ENCODE measurements at places on chromosomes 1 and 21.

DNA sequence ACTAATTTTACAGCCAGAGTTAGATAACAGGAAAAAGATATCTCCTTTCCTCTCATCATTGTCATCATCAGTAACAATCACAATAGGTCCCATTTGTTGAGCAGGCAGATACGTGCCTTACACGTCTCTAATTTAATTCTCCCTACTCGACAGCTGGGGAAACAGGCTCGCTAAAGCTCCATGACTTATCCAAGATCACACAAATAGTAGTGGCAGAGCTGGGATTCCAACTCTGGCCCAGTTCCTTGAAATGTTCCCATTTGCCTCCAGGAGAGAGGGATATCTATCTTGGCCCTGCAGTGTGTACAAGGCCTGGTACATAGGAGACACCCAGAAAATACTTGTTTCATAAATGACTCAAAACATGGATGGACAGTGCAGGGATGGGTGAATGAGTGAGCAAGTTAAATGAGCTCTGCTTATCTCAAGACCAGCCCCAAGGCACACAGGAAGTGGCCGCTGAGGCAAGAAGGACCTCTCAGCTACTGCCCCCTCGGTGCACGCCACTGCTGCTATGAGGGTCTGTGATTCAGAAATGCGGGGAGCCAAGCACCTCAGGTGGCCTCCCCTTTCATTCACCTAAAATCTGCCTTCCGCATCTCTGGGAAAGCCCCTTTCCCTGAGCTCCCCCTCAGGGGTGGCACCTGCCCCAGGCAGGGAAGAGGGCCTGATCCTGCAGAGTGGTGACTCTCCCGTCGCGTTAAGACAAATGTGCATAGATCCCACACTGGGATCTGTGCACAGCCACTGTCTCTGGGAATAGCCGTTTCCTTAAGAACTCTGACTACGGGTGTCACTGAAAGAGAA, 3.6 kb downstream of the KCNN3 start:
- peak; percentile 72 for DNase-seq

DNA sequence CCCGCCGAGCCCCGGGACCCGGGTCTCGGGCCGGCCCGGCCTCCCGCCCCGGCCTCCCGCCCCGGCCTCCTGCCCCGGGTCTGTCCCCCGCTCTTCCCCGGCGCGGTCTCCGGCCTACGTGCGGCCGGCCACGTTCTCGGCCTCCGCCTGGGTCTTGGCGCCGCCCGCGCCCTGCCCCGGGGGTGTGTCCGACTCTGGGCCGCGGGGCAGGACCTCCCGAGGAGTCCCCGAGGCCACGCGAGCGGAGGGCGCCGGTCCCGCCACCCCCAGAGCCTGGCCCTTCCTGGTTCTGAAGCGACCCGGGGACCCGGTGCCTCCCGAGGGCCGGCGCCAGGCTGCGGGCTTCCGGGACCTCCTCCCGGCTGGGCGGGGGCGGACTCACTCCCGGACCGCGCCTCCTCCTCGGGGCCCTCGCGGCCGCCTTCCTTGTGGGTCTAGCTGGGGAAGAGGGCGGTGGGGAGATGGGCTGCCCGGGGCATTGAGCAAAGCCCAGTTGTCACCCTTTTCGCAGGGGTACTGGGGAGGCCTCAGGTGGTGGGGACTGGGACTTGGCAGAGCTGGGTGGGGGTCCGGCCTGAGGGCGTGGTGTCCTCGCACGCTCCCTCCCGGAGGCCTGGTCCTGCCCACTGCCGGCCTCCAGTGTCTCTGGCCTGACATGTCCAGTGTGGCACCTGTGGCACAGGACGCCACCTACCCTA, 558 bp downstream of the PFKL start:
- peak; percentile 43 for DNase-seq

DNA sequence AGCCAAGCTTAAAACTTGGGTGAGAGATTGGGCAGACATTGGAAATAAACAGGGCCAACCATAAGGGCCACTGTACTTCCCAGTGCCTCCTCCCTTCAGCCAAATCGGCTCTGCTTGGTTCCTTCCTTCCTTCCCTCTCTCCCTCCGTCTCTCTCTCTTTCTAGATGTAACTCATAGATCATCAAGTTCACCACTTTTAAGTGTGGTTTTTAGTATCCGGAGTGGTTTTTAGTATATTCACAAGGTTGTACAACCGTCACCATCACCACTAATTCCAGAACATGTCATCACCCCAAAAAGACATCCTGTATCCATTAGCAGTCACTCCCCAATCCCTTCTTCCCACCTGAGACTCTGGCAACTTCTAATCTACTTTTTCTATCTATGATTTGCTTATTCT, 51.0 kb downstream of the MYSM1 start:
- DNase-seq: no peak

- DNase-seq: no peak
Measured at GRCh38 chr1:206445911-206446356, 24.3 kb upstream of the IKBKE start.

DNA sequence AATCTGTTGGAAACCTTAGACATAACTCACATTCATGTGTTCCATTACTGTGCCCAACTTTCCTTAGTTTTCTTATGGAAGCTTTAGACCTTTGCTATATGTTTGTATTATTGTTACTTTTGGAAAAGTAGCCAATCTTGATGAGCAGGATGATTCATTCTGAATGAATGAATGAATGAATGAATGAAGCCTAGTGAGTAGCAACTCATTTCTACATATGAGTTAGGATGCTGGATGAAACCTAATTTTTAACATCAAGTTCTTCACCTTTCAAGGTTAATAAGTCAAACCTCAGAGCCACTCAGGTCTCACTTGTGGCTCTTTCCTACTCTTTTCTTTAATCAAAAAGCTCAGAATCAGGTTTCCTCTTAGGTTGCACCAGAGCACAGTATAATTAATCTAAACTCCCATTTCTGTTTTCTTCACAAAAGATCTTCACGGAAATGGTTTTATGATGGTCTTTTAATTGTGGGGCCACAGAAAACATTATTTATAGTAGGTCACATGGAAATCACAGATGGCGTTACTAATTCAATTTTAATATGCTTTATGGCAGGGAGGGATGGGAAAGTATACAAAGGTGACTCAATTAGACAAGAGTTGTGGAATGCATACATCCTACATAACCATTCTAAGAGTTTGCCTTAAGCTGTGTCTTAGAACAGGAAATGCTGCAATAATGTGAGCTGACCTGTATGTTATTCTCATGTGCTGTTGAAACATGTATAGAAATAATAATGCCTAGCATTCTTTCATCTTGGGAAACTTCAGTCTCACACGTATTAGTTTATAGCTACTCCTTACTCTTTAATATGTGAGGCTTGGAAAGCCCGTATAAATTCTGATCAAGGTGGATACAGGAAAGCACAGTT, 4.5 kb upstream of the DDX59 start:
- no peak for DNase-seq

DNA sequence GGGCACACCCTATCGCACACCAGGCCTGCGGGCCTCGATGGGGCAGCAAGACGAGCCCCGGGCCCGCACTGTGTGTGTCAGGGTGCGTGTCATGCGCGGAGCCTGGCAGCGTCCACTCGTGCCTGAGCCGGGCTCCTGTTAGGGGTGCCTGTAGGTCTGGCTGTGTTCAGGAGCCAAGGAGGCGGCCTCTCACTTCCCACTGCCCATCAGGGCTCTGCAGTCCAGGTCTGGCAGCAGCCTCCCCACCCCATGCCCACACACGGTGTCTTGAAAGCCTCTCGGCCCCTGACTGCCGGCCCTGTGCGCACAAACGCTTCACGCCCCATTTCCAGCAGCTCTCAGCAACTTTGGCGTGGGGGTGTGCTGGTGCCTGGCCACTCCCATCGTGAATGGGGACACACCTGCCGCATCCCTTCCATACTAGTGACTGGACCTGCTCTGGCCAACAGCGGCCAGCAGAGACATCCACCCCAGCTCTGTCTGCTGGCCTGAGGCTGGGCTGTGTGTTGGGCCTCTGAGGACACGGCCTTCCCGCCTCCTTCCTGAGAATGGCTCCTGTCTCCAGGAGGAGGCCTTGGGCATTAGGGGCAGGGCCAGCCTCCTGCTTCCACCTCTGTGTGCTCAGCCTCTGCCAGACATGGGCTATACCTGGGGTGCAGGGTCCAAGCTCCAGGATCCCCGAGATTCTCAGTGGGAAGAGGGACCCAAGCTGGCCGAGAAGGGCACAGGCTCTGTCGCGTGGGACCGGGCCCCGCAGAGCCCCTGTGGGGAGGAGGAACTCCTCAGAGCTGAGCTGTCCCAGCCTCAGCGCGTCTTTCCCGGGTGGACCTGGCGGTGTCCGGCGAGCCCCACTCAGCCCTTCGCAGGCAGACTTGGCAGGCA, 41.8 kb upstream of the ACTRT2 start:
- peak; percentile 58 for DNase-seq

DNA sequence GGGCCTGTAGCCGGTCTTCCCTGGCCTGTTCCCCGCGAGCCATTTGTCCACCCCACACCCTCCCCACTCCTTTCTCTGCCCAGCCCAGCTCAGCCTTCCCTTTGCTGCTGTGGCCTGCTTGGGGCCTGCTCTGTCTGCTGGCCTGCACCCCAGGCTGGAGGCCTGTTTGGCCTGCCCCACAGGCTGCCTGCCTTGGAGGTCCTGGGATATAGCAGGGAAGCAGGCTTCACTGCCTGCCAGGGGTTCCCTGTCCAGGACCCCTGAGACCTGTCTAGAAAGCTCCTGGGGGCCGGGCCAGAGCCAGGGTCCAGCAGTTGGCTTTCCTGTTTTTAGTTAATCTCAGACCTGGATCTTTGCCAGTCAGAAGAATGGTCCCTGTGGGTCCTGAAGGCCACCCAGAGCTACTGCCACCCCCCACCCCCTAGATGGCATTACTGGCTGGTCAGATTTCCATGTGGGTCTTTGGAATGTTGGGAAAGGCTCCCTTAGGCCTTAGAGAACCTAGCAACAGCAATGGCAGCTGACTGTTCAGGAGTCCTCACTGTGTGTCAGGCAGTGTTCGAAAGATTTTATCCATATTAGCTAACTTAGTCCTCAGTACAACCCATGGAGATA, 7.7 kb downstream of the ZNF362 start:
- DNase-seq: peak; percentile 50

DNA sequence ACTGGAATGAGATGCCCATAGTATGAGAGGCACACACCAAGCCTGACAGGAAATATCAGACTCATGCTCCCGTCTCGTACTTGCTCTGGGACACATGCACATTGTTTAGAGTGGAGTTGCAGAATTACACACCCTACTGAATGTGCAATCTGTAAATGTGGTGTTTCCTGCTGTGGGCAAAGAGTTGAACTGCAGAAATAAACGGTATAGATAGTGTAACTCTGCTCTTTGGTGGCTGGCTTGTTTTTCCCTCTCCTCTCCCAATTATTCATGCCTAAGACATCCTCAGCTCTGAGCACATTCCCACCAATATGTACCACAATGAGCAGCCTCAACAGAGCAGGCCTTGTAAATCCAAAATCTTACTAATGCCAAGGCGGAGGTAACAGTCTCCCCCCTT, 90.1 kb upstream of the DIRAS3 start:
- no peak for DNase-seq

GRCh38 chr1:48025076-48025475, 27.9 kb upstream of the TRABD2B start:
- no peak for DNase-seq

- DNase-seq: peak; percentile 95
Measured at GRCh38 chr1:231971397-231972110, 345.0 kb downstream of the DISC1 start.

DNA sequence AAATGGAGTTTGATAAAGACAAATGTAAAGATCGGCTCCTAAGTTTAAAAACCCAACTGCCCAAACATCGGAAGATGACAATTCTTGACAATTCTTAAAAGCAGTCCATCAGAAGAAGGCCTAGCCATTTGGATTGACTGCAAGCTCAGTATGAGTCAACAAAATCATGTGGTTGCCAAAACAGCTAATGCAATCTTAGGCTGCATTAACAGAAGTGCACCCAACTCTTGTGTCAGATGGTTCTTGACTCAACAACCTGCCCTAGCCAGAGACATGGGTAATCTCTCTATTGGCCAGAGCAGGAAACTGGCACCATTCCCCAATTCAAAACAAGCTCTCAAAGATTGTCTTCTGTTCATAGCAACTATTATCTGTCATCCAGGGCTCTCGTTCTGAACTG, 9.9 kb upstream of the NCF2 start:
- no peak for DNase-seq

- no peak for DNase-seq
Measured at GRCh38 chr21:44722731-44723130, 11.4 kb upstream of the TSPEAR start.

GRCh38 chr21:34623516-34623915, 8.6 kb upstream of the RCAN1 start:
- no peak for DNase-seq

- DNase-seq: no peak
Measured at GRCh38 chr21:41573902-41574690, 66.1 kb upstream of the TMPRSS2 start.

DNA sequence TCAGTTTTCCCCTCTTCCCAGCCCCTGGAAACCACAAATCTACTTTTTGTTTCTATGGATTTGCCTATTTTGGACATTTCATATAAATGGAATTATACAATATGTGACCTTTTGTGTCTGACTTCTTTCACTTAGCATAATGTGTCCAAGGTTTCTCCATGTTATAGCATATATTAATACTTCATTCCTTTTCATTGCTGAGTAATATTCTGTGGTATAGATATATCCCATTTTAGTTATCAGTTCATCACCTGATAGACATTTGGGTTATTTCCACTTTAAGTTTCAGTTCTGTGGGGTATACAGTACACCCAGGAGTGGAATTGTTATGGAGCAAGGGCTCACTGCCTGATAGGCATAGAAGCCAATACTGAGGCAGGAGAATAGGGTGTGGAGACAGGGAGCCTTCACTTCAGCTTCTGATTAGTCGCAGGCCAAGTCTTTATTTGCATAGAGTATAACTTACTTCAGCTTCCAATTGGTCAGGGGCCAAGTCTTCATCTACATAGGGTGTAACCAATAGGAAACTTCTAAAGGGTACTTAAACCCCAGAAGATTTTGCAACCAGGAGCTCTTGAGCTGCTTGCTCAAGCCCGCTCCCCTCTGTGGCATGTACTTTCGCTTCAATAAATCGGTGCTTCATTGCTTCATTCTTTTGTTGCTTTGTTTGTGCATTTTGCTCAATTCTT, 8.3 kb upstream of the NVL start:
- DNase-seq: peak; percentile 50

DNA sequence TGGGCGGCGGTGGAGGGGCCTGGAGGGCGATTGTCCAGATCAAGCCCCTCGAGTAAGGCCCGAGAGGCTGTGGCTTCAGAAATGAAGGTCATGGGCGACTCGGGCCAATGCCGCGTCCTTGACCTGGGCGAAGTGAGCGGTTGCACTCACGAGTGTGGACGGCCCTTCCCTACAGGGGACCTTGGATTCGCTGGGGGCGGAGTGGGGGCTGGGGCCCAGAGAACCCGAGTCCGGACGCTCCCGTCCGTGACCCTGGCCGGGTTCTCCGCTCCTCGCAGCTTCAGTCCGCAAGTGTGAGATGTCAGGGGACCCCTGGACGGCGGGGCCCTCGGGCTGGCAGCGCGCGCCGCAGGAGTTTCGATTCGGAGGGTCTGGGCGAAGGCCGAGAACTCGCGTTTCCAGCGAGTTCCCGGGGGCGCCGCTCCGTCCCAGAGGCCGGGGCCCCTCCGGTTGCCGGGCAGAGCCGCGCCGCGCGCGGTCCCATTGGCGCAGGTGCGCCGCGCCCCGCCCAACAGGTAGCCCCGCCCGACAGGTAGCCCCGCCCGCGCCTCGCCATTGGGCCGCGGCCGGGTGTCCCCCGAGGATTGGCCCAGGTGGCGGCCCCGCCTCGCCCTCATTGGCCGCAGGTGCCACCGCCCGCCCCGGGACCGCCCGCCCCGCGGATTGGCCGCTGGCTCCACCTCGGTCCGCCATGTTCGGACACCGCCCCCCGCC, at the start of gene PRKCZ:
PRKCZ (plus strand) TSS at position 694 of the 714 bp plus-strand sequence. CDS start 220 bp downstream, outside the sequence.
- DNase-seq: no peak

Measured in SJCRH30 (cell line).